ENCODE measurements at places on chromosomes 7 and 10.

GRCh38 chr7:112873831-112874553 is 83.8 kb upstream of the TMEM168 start:
- ATAC-seq = no peak

GRCh38 chr7:6571160-6571779 is 6.0 kb upstream of the ZDHHC4 start:
- ATAC-seq = no peak

DNA sequence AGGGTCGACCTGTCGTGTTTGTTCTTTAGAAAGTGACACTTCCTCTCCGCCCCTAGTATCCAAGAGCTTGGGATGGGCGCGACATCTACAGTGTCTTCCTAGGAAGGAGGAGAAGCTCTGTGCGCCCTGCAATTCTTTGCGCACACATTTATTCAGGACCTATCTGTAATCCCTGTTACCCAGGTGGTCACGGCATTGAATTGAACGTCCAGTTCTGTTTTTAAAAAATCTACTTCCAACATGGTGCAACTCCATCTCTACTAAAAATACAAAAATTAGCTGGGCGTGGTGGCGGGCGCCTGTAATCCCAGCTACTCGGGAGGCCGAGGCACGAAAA is 606 bp upstream of the LAMB1 start:
- no peak for ATAC-seq

DNA sequence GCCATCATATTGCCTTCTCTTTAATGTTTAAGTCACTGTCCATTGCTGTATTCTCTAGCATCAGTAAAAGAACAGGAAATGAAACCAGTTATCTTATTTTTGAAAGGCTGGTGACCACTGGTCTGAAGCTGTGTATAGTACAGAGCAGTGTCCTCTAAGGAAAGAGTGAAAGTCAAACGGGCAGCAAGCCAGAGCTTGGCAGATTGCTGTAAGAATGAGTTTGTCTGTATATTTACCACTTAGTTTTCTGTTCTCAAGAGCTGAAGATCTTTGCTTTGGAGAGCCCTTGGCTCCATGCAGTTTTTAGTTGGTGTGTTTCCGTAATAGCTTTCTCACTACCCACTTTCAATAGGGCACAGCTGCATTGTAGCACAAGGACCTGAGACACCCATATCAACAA is 31.9 kb downstream of the PCBD1 start:
- no peak for ATAC-seq

DNA sequence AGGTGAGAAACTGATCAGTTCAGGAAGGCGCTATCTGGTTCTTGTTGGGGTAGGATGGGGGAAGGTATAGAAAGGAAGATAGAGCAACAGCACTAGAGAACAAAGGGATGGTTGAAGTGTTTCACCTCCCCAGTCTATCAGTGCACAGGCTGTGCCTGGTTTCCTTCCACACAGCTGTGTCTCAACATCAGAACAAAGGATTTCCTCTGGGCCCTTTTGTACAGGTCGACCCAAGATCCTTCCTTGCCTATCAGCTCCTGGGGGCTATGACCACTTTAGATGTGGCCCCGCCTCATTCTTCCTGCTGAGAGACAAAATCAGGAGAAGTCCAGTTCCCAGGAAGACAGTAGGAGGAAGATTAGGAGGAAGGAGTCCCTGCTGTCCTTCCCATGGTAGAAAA is 65.6 kb downstream of the NAMPT start:
- ATAC-seq = no peak

GRCh38 chr7:83347945-83348444 is 185.3 kb upstream of the PCLO start:
- no peak for ATAC-seq

DNA sequence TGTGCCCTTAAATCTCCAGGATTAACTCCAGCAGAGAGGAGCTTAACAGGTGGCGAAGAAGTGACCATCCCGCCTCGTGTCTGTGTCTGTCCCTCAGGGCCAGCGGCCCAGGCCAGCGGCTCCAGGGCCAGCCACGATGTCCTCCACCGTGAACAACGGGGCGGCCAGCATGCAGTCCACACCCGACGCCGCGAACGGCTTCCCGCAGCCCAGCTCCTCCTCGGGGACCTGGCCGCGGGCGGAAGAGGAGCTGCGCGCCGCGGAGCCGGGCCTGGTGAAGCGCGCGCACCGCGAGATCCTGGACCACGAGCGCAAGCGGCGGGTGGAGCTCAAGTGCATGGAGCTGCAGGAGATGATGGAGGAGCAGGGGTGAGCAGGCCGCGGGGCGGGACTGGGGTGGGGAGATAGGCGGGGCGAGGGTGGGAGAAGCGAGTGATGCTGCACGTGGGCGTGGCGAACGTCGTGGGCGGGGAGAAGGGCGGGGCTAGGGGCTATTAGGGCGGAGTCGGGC is 33.3 kb downstream of the SRRM3 start:
- peak; percentile 63 for ATAC-seq

DNA sequence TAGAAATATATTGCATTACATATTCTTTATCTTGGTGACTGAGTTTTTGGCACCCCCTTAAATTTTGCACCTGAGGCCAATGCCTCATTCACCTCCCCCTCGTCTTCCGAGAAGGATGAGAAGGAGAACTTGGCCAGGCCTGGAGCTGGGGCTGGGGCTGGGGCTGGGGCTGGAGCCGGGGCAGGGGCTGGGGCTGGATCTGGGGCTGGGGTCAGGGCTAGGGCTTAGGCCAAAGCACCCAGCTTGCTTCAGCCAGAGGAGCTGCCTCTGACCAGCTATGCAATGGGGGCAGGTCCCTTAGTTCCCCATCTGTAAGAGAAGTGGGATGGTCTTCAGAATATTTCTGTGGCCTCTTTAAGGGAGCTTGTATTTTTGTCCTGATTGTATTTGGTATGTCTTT is 3.8 kb upstream of the PRKAG2 start:
- ATAC-seq = no peak

GRCh38 chr10:116766241-116766827 is 24.0 kb upstream of the HSPA12A start:
- ATAC-seq = no peak

DNA sequence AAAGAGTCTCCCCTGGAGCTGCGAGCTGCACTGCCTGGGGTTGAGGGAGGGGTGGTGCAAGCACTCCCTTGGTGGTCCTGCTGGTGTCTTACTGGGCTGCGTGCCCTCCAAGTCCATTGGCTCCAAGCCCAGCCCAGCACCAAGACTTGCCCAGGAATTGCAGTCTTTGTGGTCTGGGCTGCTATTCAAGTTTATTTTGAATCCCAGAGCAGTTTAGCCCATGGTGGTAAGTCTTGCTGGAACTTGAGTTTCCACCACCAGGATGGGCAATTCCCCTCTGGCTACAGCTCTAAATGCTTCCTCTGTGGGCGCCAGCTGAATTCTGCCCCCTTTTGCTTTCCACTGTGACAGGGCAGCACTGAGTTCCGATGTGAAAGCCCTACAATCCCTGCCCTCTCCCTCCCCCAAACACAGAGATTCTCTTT is 25.1 kb downstream of the GALNT11 start:
- ATAC-seq = no peak

DNA sequence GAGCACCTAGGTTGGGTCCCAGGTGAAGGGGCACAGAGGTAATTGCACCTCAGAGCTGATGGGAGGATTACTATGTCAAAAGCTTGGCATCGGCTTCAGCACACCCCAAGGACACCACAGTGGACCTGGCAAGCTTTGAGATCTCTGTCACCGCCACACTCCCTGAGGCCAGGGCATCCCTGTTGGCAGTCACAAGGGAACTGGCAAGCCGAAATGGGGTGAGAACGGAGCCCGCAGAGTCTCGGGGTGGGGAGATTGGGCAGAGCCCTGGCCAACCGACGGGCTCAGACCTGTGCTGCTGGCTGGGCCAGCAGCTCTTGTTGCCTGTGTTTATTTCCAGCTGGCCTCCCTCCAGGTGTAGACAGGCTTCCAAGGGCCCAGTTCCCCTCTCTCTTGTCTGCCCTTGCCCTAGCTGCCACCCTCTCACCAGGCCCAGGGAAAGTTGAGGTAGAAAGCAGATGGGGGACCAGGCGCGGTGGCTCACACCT is 2.5 kb downstream of the HSPB1 start:
- ATAC-seq = peak; percentile 26
